ENCODE measurements at places on chromosomes 3 and 15.

DNA sequence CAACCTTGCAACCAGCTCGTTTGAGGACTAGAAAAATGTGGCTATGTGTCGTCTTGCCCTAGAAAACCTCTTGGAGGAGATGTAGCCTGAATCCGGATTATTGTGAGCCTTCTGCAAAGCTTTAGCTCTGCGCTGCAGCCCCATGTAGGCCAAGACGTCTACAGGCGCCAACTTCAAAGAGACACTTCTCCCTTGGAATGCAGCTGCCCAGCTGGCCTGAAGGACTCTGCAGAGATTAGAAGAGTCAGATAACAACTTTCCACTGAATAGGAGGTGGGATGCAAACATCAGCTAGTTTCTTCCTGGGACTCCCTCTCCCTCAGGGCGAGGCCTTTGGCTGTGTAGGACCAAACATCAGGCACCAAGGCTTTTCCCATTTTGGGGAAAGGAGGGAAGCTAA is 356.5 kb upstream of the IL12A start:
- no peak for DNase-seq

DNA sequence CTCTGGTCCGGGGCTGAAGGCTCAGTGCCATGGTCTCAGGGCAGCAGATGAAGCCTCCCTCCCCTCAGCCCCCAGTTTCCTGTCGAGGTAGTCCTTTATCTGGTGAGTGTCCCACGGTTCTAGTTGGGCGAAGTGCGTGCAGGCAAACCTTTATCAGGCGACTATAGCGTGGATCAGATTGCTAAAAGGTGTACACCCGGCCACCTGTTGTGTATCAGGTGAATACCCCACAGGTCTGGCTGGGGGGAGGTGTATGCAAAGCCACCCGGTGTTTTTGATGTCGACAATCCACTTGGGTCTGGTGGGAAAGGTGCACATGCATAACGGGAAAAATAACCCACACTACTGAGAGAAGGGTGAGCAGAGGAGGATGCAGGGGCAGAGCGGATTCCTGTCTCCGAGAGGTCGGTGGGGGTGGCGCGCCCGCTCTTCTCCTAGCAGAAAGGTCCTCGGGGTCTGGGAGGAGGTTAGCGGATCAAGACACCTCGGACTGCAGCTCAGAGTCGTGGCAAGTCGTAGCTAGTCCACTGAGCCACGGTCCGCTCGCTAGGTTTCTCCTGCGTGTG is 507 bp downstream of the SLC12A6 start:
- DNase-seq, result peak; percentile 58

- peak; percentile 62 for DNase-seq
Observed at GRCh38 chr15:45179221-45179985, 8.4 kb downstream of the SHF start.

DNA sequence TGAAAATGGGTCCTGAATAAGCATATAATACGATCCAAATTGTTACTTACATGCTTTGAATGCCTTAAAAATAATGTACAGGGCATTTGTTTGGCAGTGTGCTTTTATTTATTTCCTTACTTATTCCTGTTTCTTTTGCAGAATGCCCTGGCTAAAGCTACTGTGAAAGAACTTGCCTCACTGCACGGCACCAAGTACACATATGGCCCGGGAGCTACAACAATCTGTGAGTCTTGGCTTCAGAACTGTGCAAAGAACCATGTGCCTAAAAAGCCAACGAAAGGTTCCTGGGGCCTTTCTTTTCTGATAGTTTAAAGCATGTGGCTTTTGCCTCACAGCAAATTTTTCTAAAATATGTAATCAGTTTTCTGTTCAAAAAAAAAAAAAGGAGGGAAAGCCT is 7.8 kb upstream of the CPA3 start:
- no peak for DNase-seq
